ENCODE measurements at places on chromosomes 12 and 14. TPM values are rescaled to one million over a fixed set of nuclear protein-coding genes. Genes with fewer than 3 reads are reported as not detected.

DNA sequence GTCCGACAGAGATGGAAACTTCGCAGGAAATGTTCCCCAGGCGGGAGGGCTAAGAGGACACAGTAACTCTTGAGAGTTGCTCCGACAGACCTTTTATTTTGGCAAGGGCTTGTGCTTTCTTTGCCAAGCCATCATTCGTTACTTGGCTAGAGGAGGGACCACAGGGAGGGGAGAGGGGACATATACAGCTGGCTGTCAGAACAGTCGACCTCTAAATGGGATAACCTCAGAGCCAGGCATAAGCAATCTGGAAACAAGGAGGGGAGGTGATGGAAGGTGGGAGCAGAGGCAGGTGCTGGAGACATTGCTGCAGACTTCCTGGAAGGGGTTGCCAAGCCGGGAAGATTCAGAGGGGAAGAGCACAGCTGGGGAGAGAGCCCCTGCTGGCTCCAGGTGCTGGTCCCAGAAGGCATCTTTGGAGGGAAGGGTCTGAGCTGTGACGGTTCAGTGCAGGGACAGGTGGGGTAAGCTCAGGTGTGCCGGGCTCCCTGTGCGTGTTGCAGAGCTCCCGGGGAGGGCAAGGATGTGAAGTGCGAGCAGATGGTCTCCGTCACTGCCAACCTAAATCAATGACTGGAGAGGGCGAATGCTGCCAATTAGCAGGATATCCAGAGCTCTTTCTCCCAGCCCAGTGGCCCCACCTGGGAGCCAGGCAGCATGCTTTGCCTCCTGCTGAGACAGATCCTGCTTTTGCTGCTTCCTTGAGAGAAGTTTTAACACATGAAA lies 50.1 kb downstream of the CHST11 start:
- no peak for DNase-seq

Gene TEX52
- polyA plus RNA-seq, result 3.1 TPM

Gene FIGNL2
- 3.4 TPM for polyA plus RNA-seq

DNA sequence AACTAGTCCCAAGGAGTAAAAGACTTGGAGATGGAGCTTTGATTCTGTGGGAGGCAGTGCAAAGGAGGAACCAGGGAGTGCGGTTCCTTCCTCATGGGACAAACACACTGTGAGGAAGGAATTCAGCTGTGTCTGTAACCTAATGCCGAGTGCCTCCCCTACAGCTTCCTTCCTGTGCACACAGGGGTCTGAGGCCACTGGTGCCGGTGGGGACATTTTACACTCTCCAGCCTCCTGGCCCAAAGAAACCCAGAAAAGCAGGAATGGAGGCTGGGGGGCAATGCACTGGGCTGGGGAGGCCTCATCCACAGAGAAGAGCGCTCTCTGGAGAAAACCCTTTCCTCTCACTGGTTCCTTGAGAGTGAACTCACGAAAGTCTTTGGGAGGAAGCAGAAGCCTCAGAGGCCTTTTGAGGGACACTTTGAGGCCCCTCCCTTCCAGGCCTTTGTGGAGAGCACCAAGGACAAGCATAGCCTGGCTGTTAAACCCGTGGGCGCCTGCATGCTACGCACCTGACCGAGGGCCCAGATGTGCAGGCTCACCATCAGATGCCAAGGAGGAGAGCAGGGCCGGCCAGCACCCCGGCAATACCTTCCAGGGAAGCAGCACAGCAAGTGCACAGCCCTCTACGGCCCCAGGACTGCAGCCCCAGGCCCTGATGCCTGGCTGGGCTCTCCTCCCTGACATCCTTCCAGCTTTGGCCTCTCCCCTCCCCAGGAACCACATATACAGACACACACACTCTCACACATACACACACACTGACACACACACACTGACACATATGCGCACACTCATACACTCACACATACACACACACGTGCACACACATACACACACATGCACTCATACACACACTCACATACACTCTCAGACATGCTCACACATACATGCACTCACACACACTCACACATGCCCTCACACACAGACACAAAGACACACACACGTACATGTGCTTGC lies 52.0 kb downstream of the NFKBIA start:
- DNase-seq, result no peak

DNA sequence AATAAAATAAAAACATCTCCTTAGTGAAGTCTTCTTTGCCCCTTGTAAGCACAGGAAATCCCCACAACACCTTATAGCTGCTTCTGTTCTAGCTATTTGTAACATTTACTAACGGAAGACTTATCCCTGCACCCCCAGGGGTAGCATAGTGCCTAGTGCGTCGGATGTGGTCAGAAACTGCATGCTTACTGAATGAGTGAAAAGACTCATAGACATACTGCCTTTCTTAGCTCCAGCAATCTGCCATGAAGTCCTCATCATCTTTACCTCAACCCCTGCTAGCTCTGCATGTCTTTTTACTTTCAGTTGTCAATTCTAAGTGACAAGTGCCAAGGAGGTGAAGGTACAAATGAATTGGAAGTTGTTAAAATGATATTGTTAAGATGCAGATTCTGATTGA lies 12.9 kb downstream of the RIOX1 start:
- no peak for DNase-seq

DNA sequence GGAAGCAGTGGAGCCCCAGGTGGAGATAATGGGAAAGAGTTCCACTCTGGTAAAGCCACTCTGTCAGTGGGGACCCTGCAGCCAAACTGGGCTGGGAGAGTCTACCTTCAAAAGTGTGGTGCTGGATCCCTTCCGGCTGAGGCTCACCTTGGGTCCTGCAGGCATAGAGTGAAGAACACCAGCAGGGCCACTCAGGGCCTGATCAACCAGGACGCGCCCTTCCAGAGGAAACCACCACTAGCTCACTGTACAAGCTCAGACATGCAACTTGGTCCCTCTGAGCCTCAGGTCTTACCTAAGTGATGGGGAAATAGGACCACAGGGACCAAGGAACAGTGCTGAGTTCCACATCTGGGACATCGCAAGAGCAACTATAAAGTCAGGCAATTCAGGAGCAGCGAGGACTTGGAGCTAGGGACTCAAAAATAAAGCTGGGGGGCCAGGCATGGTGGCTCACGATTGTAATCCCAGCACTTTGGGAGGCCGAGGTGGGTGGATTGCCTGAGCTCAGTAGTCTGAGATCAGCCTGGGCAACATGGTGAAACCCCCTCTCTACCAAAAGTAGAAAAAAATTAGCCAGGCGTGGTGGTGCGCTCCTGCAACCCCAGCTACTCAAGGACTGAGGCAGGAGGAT lies 5.9 kb upstream of the PRPH start:
- DNase-seq, result no peak

Gene TARBP2
- 48.4 TPM for polyA plus RNA-seq

Gene KSR2
- polyA plus RNA-seq, result 1.2 TPM

Gene OAS3
- 11.5 TPM for polyA plus RNA-seq

Gene NPFF
- 2.1 TPM for polyA plus RNA-seq

DNA sequence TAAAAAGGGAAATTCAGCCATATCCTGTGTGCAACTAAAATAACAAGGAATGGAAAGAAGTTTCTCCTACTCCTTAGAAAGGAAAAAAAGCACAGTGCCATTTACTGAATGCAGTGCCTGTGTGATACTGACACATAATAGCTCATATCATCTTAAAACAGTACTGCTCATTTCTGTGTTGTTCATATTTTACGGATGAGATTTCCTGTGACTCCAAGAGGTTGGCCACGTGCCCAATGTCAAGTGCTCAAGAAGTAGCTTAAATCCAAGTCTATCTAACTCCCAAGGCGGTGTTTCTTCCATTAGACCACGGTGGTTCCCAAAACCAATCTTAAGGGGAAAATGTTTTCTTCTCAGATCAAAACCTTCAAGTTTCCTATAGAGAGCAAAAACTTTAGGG lies 20.0 kb downstream of the MAP3K9 start:
- no peak for DNase-seq
